Glomerular endothelial cell (primary cell): ENCODE measurements at places on chromosomes 5 and 9. TPM values are rescaled to one million over a fixed set of nuclear protein-coding genes. Genes with fewer than 3 reads are reported as not detected.

The SLC25A2 gene
- 0.76 TPM in 1 of 2 replicates, not detected in the other for total RNA-seq

The OTULINL gene
- 0.34 and 1.4 TPM in 2 replicates for total RNA-seq

The ABCA1 gene
- 36.5 and 45.9 TPM in 2 replicates for total RNA-seq

The TAF11L5 gene
- total RNA-seq, result not detected in 2 replicates

GRCh38 chr5:171846323-171846722 lies 60.7 kb downstream of the SMIM23 start:
- DNase-seq, result no peak

GRCh38 chr9:121849554-121849953 lies 198.1 kb downstream of the DAB2IP start:
- no peak for DNase-seq

DNA sequence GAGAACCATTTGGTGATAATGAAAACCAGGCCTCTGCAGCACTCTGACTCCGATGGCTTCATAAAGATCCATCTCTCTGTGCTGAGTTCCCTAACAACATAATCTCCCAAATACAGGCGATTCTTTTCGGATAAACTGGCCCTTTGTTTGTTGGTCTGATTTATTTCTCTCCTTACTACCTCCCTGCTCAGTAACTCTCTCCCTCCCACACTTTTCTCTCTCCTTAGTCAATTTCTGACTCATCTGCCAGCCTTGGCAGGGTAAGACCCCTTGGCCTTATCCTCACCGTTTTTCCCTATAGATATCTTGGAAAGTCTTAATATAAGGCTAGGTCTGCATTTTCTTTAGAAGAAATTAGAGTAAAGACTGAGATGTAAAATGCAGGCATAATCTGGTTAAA lies 128.7 kb downstream of the BRINP1 start:
- no peak for DNase-seq
